Prostate gland (tissue), 2 donors: ENCODE measurements at places on chromosomes 4 and X. TPM values are rescaled to one million over a fixed set of nuclear protein-coding genes. Genes with fewer than 3 reads are reported as not detected.

The BEX4 gene
- total RNA-seq, result 116 TPM

The DNAAF6 gene
- 1.4 TPM for total RNA-seq

The ZNF630 gene
- total RNA-seq, result 5.6 TPM

GRCh38 chrX:19075754-19076153 is 46.5 kb downstream of the ADGRG2 start:
- no peak for DNase-seq

DNA sequence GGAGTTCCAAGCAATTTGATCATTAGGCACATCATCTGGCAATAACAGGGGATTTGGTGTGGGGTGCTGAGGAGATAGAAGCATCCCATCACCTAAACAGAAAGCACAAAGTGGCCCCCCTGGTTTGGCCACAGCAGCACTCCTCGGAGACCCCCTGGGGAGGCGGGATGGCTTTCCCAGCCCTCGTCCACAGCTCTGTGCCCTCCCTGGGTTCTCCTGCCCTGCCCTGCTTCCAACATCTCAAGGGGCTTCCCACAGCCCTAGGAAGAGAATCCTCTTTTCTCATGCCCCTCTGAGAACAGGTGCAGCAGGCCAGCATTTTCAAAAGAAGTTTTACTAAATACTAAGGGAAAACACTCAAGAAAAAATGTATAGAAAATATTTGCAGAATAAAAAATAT is 12.8 kb downstream of the ATP5ME start:
- no peak for DNase-seq

DNA sequence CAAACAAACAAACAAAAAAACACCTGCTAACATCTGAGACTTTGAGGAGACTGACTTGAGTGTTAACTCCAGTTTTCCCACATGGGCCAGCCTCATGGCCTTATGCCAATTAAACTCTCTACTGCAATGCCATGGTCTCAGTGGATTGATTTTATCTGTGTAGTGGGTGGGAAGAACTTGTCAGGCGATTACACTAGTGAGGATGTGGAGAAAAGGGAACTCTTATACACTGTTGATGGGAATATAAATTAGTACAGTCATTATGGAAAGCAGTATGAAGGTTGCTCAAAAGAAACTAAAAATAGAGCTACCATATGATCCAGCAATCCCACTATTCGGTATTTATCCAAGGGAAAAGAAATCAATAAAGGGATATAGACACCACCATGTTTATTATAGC is 12.8 kb upstream of the XIAP start:
- DNase-seq, result no peak

DNA sequence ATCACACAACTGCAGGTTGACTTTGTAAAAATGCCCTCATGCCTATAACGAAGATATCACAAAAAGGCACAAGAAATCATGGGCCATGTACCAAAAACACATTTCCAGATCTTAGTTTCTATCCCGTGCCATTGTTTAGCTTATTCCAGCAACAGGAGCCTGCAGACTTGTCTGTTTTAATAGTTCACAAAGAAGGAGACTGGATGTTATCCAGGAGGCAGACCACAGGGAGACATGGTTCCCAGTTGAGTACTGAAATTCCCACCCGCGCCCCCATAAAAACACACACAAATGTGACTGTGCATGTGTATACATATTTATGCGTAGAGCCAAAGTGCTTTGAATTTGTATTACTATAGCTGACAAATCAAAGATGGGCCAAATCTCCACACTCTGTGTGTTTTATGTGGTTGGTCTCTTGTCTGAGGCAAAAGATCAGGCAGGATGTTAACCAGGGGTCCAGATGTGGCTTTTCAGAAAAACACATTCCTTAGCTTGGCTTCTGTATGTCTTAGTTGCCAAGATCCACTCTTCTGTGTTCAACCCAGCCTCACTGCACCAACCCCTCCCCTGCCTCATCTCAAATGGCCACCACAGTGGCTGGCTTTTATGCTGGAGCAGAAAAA is 469.2 kb upstream of the DIPK2B start:
- no peak for DNase-seq
